ENCODE measurements at places on chromosomes 4 and X. TPM values are rescaled to one million over a fixed set of nuclear protein-coding genes. Genes with fewer than 3 reads are reported as not detected.

ADGRG2 gene
- polyA plus RNA-seq, result not detected

GRCh38 chrX:12972878-12973560 lies 1.9 kb upstream of the TMSB4X start:
- no peaks in the 10 kb centered on the region for H3K27me3 ChIP-seq
- peak overlapping the region; percentile 97 for H3K27ac ChIP-seq
- H3K36me3 ChIP-seq, result peaks cover 46% of the 10 kb centered on the region
- H3K4me1 ChIP-seq, result peaks cover 36% of the 10 kb centered on the region
- no peak for DNase-seq

GRCh38 chr4:7649741-7650531 lies 215.2 kb upstream of the PSAPL1 start:
- peaks cover 44% of the 10 kb centered on the region for H3K27me3 ChIP-seq
- no peaks in the 10 kb centered on the region for H3K36me3 ChIP-seq
- peak overlapping the region; percentile 94 for H3K27ac ChIP-seq
- DNase-seq, result no peak
- peaks cover 30% of the 10 kb centered on the region for H3K4me1 ChIP-seq

- no peaks in the 10 kb centered on the region for H3K36me3 ChIP-seq
- peak overlapping the region; percentile 53 for H3K4me3 ChIP-seq
- no peak for DNase-seq
- no peaks in the 10 kb centered on the region for H3K27me3 ChIP-seq
Observed at GRCh38 chrX:154352012-154352401, 22.4 kb downstream of the FLNA start.

DNA sequence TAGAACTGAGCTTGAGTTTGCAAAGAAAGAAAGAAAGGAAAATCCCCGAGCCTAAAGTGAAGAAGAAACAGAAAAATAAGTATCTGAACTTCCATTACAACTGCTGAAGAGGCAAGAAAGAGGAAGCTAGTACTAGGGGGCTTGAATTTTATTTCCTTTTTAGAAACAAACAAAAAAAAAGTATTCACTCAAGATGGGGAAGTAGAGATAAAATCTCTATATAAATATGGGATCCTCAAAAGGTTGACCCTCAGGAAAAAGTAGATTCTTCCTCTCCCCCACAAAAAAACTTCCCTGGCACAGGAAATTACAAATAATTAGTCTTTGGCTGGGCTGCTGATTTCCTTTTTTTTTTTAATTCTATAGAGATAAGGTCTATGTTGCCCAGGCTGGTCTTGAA lies 16.0 kb downstream of the LRBA start:
- no peak for DNase-seq
- no peak overlapping the region for H3K27ac ChIP-seq
- H3K4me3 ChIP-seq, result no peak overlapping the region

- peaks cover 3% of the 10 kb centered on the region for H3K36me3 ChIP-seq
- no peak overlapping the region for H3K27ac ChIP-seq
- H3K4me3 ChIP-seq, result no peak overlapping the region
- H3K27me3 ChIP-seq, result no peaks in the 10 kb centered on the region
Observed at GRCh38 chr4:17468619-17469221, 43.2 kb downstream of the QDPR start.

GRCh38 chrX:79084923-79085322 lies 59.6 kb upstream of the GPR174 start:
- H3K4me3 ChIP-seq, result no peak overlapping the region
- no peak for DNase-seq
- peak overlapping the region; percentile 16 for H3K27ac ChIP-seq

- no peak overlapping the region for H3K4me3 ChIP-seq
- H3K27me3 ChIP-seq, result no peaks in the 10 kb centered on the region
- H3K4me1 ChIP-seq, result no peaks in the 10 kb centered on the region
- no peak overlapping the region for H3K27ac ChIP-seq
Observed at GRCh38 chr4:79788884-79789283, 284.1 kb downstream of the ANTXR2 start.

- no peaks in the 10 kb centered on the region for H3K4me1 ChIP-seq
- no peaks in the 10 kb centered on the region for H3K36me3 ChIP-seq
- no peaks in the 10 kb centered on the region for H3K27me3 ChIP-seq
- no peak overlapping the region for H3K4me3 ChIP-seq
- no peak overlapping the region for H3K27ac ChIP-seq
Observed at GRCh38 chr4:165656829-165657490, 216.1 kb upstream of the TLL1 start.

DNA sequence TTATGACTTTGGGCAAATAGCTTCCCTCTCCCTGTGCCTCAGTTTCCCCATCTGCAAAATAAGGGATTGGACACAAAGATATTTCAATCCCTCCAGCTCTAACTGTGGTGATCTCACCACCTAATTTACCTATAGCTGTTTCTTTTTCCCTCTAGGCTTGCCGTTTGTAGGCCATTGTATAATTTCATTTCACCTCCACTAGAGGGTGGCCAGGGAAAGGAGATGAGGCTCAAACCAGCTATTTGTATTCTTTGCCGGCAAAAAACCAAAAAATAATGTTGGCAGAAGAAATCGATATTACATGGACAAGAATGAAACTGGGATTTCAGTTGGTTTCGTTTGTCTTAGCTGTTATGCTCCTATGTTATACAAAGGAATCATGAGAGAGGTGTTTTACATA lies 36.1 kb upstream of the DOCK11 start:
- H3K27me3 ChIP-seq, result no peaks in the 10 kb centered on the region
- H3K27ac ChIP-seq, result no peak overlapping the region
- no peaks in the 10 kb centered on the region for H3K4me1 ChIP-seq
- DNase-seq, result no peak

- no peaks in the 10 kb centered on the region for H3K4me1 ChIP-seq
- no peaks in the 10 kb centered on the region for H3K36me3 ChIP-seq
- no peak overlapping the region for H3K27ac ChIP-seq
- H3K4me3 ChIP-seq, result no peak overlapping the region
Observed at GRCh38 chr4:83855044-83855443, 319.1 kb downstream of the GPAT3 start.

LINC00632 gene
- polyA plus RNA-seq, result not detected

- H3K27ac ChIP-seq, result no peak overlapping the region
- no peak for DNase-seq
- no peaks in the 10 kb centered on the region for H3K27me3 ChIP-seq
- H3K4me1 ChIP-seq, result peaks cover 18% of the 10 kb centered on the region
- H3K36me3 ChIP-seq, result peaks cover 26% of the 10 kb centered on the region
- no peak overlapping the region for H3K4me3 ChIP-seq
Observed at GRCh38 chr4:55530691-55531090, 16.0 kb downstream of the CLOCK start.

DNA sequence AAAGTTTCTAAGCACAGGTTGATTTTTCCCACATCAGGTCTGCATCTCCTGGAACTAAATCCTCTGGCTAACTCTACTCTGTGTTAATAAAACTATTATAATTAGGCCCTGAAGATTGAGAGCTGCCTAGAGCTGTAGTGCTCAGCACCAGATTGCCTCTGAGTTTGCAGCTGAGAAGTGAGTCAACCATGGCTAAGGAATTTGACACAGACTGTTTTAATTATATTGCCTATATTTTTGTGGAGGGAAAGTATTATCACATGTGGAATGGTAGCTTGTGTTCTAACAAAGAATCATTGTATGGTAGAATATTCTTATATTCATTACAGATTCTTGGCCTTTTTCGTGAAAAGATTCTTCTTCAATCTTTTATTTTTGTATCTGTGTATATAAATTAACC lies 1907.6 kb upstream of the TENM3 start:
- H3K27ac ChIP-seq, result no peak overlapping the region
- H3K36me3 ChIP-seq, result no peaks in the 10 kb centered on the region
- H3K4me1 ChIP-seq, result peaks cover 4% of the 10 kb centered on the region
- H3K4me3 ChIP-seq, result no peak overlapping the region
- no peaks in the 10 kb centered on the region for H3K27me3 ChIP-seq

DNA sequence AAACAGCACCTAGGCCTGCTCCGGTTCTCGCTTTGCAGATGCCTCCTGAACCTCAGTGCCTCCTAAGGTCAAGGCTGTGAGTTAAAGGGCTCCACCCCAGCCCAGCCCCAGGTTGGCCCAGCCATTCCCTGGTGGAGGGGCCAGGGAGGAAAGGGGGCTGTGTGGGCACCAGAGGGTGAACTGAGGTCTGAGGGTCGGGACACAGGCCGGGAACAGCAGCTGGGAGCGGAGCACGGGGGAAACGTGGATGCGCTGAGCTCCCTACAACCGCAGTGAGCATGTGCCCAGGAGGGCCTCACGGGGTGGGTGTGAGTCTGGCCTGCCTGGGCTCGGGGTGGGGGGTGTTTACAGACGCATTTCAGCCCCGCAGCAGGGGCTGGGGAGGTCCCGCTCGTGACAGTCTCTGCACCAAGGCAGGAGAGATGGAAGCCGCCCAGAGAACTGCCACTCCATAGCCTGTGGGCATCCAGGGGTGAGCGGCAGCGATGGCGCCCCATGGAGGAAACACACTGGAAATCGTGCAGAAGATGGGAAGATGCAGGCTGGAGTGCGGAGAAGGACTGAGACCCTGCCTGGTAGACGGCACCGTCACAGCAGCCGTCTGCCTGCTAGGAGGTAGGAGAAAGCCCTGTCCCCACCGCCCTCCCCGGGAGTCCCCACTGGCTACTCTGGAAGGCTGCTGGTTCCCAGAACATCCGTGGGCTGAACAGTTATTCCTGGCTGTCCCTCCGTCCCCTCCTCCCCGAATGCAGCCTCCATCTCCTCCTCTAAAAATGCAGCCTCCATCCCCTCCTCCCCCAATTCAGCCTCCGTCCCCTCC lies 9.9 kb upstream of the SLC25A6 start:
- H3K27me3 ChIP-seq, result no peaks in the 10 kb centered on the region
- H3K27ac ChIP-seq, result no peak overlapping the region
- no peaks in the 10 kb centered on the region for H3K4me1 ChIP-seq
- no peaks in the 10 kb centered on the region for H3K36me3 ChIP-seq
- H3K4me3 ChIP-seq, result no peak overlapping the region

INTS6L gene
- polyA plus RNA-seq, result 6.5 TPM

DNA sequence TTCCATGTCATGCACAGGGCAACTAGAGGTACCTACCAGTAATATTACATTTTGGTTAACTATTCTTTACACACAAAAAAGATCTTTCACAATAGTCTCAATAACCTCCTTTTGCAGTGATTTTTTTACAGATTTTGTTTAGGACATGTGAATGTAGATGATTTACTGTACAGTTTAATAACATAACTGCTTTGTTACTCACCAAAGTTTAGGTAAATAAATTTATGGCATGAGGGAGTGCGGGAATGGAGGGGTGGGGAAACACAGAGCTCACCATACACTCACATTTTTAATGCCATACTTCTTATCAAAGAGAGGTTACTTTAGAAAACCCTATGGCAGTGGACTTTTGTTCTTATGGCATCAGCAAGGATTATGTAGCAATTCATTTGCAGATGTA lies 93.1 kb upstream of the TEX13A start:
- no peak for DNase-seq
- no peak overlapping the region for H3K4me3 ChIP-seq
- no peaks in the 10 kb centered on the region for H3K27me3 ChIP-seq
- no peaks in the 10 kb centered on the region for H3K36me3 ChIP-seq
- H3K27ac ChIP-seq, result no peak overlapping the region

MAGEA2 gene
- polyA plus RNA-seq, result not detected

DNA sequence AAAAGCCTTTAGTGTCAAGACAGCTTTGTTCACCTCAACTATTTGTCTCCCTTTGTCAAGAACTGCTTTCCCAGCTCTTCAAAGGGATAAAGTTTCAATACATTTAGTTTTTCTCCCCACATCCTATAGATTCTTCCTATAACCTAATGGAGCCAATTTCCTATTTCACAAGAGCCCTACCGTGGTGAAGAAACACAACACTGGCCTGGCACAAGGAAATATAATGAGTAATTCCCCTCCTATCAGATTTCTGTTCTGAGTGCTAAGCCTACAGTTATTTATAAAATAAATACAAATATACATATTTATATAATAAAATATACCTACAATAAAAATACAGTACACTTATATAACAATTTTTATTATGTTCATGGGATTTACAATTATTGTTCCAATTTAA lies 89.9 kb downstream of the SHISA3 start:
- H3K4me1 ChIP-seq, result peaks cover 3% of the 10 kb centered on the region
- no peak for DNase-seq
- peak overlapping the region; percentile 4 for H3K27ac ChIP-seq
- peaks cover 9% of the 10 kb centered on the region for H3K36me3 ChIP-seq
- H3K4me3 ChIP-seq, result no peak overlapping the region
- H3K27me3 ChIP-seq, result no peaks in the 10 kb centered on the region

GRCh38 chr4:146072376-146072775 lies 103.1 kb upstream of the LSM6 start:
- DNase-seq, result no peak
- H3K27me3 ChIP-seq, result peaks cover 15% of the 10 kb centered on the region
- H3K4me3 ChIP-seq, result no peak overlapping the region
- no peaks in the 10 kb centered on the region for H3K36me3 ChIP-seq

DNA sequence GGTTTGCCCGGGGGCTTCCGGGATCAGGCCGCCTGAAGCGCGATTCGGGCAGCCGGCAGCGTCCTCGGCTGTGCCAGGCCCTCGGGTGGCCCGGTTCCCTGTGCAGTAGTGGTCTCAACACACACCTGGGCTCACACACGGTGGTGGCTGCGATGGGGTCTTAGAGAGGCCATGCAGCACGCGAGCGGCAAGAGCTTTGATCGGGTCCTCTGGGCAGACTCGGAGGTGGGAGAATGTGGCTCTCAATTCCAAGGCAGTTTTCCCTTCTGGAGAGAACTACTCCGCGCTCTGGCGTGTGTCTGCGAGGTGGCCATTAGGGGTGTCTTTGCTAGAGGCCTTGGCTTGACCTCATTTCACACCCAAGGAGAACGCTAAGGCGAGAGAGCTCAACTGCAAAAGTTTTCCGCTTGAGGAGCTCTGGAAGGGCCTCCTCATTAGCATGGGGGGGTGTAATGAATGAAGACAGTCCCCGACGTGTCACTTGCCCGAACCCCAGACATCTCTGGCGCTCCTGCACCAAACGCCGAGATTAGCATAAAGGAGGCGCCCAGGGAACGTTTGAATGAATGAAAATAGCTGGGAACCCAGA lies 771 bp upstream of the RBPJ start:
- H3K27ac ChIP-seq, result peak overlapping the region; percentile 95
- H3K27me3 ChIP-seq, result no peaks in the 10 kb centered on the region
- H3K4me1 ChIP-seq, result peaks cover 35% of the 10 kb centered on the region
- no peaks in the 10 kb centered on the region for H3K36me3 ChIP-seq

- H3K27me3 ChIP-seq, result peaks cover 12% of the 10 kb centered on the region
- DNase-seq, result no peak
- H3K27ac ChIP-seq, result no peak overlapping the region
- H3K4me3 ChIP-seq, result no peak overlapping the region
Observed at GRCh38 chr4:155972098-155972497, 18.4 kb upstream of the CTSO start.

ACOT9 gene
- polyA plus RNA-seq, result 5.9 TPM

OCIAD1 gene
- polyA plus RNA-seq, result 172 TPM

- no peak for DNase-seq
- H3K4me1 ChIP-seq, result no peaks in the 10 kb centered on the region
- H3K4me3 ChIP-seq, result no peak overlapping the region
- H3K27ac ChIP-seq, result no peak overlapping the region
Observed at GRCh38 chr4:128068918-128069317, 7.8 kb downstream of the LARP1B start.

DNA sequence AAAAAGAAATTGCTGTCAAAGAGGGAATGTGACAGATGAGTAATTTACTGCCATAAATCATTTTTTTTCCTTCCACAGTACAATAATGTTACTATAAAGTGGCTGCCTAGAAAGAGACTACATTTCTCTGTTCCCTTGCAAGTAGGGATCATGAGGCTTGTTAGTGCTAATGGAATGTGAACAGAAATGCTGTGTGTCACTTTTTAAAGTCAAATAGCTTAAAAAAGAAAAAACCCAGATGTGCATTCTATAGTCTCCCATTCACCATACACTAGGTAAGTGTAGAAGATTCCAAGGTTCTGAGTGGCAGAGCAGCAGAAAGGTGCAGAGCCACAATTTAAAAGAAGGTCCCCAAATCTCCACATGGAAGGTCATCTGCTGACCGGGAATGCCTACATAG lies 328.4 kb downstream of the CAMK2D start:
- H3K4me3 ChIP-seq, result no peak overlapping the region
- peaks cover 2% of the 10 kb centered on the region for H3K4me1 ChIP-seq
- DNase-seq, result no peak
- peaks cover 2% of the 10 kb centered on the region for H3K36me3 ChIP-seq
- H3K27ac ChIP-seq, result no peak overlapping the region
